ENCODE measurements at places on chromosomes 16 and 17.

DNA sequence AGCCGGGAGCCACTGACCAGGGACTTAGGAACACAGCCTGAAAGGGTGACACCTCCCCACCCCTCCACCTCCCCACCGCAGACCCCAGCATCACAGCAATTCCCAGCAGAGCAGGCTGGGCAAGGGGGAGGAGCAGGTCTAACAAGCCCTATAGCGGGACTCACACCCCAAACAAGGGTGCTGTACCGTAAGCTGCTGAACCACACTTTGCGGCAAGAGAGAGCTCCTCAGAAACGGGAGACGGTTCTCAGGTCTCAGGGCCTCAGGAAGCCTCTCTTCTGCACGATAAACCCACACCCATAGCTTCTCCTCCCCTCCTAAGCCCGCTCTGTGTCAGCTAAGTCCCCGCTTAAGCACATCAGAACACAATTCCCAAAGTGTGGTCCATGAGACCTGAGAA, 11.7 kb upstream of the COTL1 start:
- DNase-seq = no peak

DNA sequence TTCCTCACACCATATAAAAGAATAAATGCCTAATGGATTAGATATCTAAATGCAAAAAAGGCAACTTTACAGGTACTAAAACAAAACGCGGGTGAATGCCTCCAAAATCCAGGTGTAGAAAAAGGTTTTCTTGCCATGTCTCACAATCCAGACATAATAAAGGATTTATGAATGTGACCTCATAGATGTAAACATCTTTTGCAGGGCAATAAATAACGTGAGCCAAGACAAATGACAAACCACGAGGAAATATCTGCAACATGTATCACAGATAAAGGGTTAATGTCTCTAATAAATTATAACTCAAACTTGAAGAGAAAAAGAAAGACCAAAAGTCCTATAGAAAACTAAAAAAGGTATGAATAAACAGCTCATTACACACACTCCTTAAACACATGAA, 180.7 kb downstream of the PARN start:
- DNase-seq = no peak

- DNase-seq = no peak
Observed at GRCh38 chr17:31726980-31727427, 132.0 kb downstream of the COPRS start.

- DNase-seq = no peak
Observed at GRCh38 chr17:13076905-13077304, 59.1 kb upstream of the ELAC2 start.

- no peak for DNase-seq
Observed at GRCh38 chr16:86732621-86733295, 154.4 kb downstream of the FOXL1 start.

DNA sequence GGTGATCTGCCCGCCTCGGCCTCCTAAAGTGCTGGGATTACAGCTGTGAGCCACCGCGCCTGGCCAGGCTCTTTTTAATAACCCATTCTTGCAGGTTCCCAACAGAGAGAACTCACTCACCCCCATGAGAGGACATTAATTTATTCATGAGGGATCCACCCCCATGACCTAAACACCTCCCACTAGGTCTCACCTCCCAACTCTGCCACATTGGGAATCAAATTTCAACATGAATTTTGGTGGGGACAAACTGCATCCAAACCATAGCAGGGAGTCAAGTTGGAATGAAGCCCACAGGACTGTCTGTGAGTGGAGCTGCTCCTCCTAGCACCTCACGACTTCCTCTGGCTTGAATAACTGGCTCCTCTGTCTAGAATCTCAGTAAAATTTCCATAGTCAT, 85.5 kb downstream of the WWP2 start:
- DNase-seq = no peak

- DNase-seq = no peak
Observed at GRCh38 chr16:50040710-50041109, 15.7 kb downstream of the CNEP1R1 start.

Data from NCI-H446 (cell line).